Fibroblast of skin of left quadriceps (primary cell): ENCODE measurements at places on chromosomes 5 and 9.

GRCh38 chr9:96874947-96875460 lies 20.7 kb upstream of the ZNF782 start:
- DNase-seq, result no peak

GRCh38 chr9:22148876-22149637 lies 140.0 kb upstream of the CDKN2B start:
- no peak for DNase-seq

- DNase-seq, result no peak
Measured at GRCh38 chr9:127384016-127384730, 12.8 kb upstream of the SLC2A8 start.

DNA sequence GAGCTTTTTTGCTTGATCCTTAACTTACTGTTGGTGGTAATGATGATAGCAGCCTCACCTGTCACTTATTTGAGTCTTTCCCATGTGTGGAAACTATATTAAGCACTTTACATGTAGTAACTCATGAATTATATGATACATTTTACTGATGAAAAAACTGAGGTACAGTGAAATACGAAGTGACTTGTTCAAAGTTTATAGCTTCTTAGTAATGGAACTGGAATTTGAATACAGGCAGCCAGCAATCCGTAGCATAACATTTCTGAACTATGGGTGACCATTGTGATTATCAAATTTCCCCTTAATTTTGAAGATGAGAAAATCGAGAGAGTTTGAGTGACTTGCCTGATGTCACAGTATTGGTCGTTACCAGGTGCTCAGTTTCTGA lies 17.3 kb downstream of the SCAMP1 start:
- no peak for DNase-seq

GRCh38 chr5:73307645-73308355 lies 134.8 kb downstream of the TMEM174 start:
- no peak for DNase-seq
